ENCODE measurements at places on chromosomes 2 and 18.

GRCh38 chr2:135299658-135300244 is 231.3 kb downstream of the ZRANB3 start:
- no peak for DNase-seq

DNA sequence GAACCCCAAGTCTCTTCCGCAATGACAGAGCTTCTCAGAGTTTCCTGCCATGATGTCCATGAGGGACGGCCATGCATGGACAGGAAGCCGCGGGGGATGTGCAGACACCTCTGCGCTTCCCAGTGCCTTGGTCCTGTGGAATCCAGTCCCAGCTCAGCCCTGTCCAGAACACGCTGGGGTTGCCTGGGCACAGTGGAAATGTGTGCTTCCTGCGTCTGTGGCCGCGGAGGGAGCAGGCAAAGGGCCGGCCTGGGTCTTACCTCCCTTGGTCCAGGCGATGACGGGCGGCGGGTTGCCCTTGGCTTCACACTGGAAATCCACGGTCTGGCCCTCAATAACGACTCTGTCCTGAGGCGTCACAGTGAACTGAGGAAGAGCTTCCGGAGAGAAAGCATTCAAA is 79.6 kb downstream of the PXDN start:
- DNase-seq: no peak

GRCh38 chr2:15059870-15060512 is 427.5 kb downstream of the LRATD1 start:
- no peak for DNase-seq

GRCh38 chr2:134446383-134447017 is 192.6 kb downstream of the MGAT5 start:
- no peak for DNase-seq

DNA sequence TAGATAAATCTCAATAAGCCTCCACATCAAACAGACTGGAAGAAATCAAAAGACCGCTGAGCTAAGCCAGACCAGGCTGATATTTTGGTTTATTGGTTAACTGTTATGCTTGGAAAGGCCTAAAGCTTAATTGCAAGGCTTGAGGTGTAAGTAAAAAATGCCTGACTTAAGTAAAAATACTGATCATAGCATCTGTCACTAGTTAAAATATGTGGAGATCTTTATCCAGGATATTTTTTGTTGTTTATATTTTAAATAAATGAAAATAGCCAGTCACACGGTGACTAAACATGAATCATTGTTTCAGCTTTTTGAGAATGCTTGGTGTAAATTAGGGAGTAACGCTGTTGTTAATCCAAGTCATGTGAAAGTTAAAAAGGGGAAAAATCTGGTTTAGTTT is 127.9 kb downstream of the THADA start:
- DNase-seq: no peak

DNA sequence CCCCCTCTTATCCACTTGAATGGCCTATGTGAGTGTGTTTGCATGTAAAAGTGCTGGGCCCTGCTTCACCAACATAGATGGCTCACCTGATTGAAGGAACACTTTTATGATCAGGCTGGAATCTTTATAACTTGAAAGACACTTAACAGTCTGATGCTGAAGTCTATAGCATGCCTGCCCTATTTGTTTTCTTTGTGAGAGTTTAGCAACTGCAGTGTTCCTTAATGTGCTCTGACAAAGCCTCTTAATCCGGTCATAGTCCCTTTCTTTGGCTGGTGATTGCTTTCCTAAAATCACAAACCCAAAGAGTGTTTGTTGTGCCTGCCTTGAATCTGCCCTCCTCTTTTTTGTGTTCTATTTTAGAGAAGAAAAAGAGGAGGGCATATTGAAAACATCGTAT is 1382.8 kb upstream of the CELF4 start:
- DNase-seq: no peak

DNA sequence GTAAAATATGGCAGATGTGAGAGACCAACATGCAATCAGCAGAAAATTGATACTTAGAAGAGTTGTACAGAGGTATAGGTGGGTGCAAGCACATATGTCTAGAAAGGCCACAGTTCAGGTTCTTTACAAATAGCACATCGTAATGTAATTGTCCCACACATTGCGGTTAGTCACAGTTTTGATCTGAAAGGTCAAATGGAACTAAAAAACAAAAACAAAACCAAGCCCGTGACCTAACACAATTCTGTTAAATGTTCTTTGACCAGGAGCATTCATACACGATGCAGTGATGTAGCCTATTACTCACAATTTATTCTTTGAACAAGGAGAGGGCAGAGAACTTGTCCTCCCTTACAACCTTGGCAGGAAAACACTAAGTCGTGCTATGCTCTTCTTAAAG is 108.9 kb upstream of the MAP4K3 start:
- no peak for DNase-seq

GRCh38 chr2:96913398-96914202 is 43.7 kb upstream of the SEMA4C start:
- peak; percentile 69 for DNase-seq

DNA sequence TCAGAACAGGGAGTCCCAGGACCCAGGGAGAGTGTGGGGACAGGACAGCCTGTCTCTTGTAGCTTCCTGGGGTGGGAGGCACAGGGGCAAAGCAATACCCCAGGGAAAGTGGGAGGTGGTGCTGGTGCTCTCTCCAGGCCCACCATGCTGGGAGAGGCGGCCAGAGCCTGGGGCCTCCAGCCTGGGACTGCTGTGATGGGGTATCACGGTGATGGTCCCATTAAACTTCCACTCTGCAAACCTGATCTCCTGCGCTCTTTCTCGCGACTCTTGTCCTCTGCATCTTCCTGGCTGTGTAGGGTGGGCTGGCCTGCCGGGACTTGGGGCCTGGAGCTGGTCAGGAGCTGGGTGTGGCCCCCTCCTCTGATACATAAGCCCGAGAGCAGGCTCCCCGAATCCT is 8.0 kb upstream of the CAPN10 start:
- DNase-seq: no peak

DNA sequence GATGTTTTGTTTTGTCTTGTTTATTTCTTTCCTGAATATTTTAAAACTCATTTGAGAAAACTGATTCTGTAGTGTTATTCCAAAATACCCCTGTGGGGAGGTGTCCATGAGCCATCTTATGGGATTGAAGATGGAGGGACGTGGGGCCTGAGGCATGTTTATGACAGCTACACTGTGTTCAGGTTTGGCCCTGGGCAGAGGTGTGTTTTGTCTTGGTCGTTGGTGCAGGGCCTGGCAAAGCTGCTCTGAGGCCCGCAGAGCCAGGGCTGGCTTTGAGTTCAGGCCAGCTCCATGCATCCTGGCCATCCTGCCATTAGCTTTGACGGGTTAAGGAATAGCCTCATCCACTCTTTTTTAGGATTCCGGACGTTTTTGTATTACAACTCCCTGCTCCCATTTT is 68.9 kb downstream of the TMEM18 start:
- DNase-seq: no peak

DNA sequence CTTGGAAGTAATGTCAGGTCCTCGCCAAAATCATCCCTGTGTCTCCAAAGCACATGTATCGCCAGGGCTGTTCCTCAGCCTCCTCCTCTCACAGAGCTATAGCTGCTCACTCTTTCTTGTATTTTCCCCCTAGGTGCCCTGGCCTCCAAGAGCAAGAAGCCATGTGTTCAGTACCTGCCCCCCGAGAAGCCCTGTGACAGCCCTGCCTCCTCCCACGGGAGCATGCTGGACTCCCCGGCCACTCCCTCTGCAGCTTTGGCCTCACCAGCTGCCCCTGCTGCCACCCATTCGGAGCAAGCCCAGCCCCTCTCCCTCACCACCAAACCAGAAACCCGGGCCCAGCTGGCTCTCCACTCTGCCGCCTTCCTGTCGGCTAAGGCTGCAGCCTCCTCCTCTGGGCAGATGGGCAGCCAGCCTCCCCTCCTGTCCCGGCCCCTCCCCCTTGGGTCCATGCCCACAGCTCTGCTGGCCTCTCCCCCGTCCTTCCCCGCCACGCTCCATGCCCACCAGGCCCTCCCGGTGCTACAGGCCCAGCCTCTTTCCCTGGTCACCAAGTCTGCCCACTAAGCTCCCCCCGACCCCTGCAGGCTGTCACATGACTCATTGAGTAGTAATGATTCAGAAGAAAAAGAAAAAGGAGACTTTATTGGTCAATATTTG is 18.8 kb downstream of the TGOLN2 start:
- DNase-seq: no peak

All from stimulated activated naive CD4-positive, alpha-beta T cell (primary cell).